ENCODE measurements at places on chromosomes 2 and 18.

DNA sequence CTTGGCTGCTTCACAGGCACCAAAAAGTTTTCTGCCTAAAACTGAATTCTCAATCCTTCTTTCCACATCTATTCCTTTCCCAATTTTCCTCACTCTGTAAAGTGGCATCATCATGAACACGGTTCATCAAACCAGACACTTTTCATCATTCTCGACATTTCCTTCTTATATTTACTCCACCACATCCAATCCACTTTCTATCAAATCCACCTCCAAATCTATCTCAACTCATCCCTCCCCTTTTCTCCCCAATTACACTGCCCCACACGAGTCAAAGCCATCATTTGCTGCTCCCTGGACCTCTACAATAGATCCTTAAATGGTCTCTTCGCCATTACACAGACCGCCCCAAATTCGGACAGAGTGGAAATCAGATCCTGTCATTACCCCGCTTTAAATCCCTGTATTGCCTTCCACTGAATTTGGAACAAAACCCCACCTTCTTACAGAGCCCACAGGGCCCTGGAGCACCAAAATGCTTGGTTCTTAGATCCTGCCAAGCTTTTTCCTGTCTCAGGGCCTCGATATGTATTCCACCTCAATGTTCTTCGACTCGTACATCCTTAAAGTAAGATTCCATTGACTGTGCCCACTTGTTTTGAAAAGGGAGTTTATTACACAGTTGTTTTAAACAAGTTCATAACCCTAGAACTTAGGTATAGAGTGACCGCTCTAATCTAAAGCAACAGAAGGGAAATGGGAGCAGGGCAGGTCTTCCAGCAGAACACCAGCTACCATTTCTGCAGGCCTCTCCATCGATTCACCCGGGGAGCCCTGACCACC lies 856 bp downstream of the ACAA2 start:
- no peak for DNase-seq

DNA sequence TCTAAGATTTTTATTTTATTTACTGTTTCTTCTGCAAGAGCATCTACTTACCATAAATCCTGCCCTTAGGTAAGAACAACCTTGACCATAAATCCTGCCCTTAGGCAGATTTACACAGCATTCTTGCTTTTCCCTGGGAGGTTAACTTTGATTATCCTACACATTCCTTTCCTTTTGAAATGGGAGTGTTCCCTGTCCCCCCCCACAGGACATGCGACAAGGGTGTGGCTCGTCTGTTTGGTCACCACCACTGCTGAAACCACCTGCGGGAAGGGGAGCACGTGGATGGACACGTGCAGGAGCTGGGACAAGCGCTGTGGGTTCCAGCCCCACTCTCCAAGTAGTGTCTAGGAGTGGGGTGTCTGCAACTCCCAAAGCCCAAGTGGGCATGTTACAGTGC lies 239.3 kb upstream of the SP5 start:
- DNase-seq, result no peak

DNA sequence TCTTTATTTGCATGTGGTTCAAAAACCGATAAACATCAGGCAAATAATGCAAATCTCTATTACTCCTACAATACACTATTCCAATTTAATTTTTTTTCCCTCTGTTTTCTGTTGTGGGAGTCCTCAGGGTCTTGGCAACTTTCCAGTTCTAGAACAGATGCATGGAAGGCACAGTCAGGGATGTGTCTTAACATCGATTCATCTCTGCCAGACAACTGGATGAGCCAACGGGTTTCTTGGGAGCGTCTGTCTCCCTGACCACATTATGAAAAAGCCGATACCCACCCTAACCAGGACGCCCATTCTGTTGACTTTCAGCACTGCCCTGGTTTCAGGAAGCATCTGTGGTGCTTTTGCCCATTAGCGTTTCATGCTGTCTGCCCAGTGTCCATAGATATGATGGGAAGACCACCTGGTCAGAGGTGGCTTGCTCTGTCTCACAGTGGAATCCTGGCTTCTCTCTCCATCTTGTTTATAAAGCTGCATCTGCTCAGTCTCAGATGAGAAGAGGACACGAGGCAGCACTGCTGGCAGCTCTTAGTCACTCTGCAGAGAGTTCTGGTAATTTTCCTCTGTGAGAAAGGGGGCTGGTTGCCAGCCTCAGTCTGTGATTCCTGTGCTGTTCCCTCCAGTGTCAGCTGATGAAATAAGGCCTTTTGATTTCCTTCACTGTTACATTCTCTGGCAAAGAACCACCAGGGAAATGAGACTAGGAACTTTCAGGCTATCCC lies 57.9 kb upstream of the KCNE4 start:
- DNase-seq, result no peak

- no peak for DNase-seq
Measured at GRCh38 chr2:14221466-14221865, 411.1 kb upstream of the LRATD1 start.

GRCh38 chr2:175737722-175738361 lies 264.2 kb downstream of the LNPK start:
- DNase-seq, result no peak

DNA sequence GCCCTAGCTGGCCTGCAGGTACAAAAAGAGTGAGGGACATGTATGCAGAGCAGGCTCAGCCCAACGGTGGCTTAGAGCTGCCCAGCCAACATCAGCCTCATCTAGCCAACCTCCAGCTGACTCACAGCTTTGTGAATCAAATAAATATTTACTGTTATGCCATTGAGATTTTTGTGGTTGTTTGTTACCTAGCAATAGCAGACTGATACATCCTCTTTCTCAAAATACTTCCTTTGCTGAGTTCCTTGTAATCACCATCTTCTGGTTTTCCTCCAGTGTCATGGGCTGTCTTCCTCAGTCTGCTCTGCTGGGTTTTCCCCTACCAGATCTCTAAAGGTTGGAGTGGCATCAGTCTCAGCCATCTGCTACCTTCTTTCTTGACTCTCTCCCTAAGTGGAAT lies 126.6 kb upstream of the SLC1A4 start:
- no peak for DNase-seq

GRCh38 chr18:22563164-22563583 lies 145.5 kb upstream of the CTAGE1 start:
- DNase-seq, result no peak

GRCh38 chr2:176885001-176885643 lies 327.5 kb upstream of the HNRNPA3 start:
- no peak for DNase-seq

DNA sequence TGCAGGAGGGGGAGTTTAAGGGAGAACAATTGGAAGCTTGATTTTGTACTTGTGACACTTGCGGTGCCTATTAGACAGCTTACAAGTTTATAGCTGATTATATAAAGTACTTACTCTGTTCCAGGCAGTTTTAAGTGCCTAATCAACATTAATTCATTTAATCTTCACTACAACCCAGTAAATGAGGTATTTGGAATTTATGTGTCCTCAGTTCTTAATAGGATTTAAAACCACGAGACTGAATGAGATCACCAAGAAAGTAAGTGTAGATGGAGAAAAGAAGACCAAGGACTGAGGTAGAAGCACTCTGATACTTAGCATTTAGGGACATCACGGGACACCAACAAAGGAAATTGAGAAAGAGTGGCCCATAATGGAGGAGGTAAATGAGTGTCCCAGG lies 49.8 kb downstream of the ZC3H15 start:
- DNase-seq, result no peak

GRCh38 chr2:183070942-183071844 lies 7.4 kb upstream of the DUSP19 start:
- DNase-seq, result no peak

DNA sequence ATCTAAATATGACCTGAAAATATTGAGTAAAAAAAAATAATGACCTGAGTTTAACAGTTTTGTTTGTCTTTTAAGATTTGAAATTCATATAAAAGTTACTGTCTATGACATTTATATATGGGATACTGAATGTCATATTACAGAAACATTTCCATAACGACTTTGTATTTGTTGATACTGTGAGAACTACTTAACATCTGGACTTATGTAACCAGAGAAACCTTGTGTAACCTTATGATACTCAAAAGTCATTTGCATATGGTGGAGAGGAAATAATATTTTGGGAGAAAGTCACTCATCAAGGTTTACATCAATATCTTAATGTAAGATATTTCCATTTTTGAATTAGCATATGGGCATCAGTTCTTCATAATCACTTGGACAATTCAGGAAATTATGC lies 12.6 kb downstream of the MFSD6 start:
- DNase-seq, result no peak

DNA sequence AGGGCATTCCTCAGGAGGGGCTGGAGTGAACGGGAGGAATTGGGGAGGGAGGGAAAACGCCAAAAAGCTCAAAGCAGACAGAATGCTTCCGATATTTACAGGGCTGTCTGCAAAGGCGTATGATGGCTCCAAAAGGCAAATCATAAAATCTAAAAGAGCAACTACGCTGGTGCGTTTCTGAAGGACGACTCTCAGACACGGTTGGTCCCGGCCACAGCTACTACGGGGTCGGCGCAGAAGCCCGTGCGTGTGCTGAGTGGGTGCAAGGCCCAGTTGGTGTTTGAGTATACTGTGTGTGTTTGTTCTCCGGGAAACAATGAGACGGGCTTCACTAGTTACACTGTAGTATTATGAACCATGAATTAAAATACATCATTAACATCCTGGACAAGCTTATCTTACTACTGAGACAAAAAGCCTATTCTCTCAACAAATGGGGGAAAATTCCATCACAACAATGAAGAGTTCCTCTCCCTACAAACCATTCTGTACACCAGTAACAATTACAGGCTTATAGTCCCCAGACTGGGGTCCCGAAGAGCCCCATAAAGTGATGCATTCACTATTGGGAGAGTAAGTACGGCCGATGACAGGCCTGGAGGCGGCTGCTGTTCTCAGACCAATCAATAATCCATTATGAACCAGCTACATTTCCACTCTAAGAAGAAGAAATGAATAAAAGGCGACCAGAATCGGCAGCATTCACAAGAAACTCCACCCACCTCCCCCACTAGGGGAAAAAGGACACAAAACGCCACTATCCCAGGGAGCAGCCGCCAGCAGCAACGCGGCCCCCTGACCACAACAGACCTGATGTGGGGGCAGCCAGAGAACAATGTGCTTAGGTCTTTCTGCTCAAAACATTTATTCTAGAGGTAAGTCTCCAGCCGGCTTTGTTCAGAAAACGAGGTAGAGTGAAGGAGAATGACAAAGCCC lies 43.4 kb downstream of the ZNF516 start:
- DNase-seq, result no peak

DNA sequence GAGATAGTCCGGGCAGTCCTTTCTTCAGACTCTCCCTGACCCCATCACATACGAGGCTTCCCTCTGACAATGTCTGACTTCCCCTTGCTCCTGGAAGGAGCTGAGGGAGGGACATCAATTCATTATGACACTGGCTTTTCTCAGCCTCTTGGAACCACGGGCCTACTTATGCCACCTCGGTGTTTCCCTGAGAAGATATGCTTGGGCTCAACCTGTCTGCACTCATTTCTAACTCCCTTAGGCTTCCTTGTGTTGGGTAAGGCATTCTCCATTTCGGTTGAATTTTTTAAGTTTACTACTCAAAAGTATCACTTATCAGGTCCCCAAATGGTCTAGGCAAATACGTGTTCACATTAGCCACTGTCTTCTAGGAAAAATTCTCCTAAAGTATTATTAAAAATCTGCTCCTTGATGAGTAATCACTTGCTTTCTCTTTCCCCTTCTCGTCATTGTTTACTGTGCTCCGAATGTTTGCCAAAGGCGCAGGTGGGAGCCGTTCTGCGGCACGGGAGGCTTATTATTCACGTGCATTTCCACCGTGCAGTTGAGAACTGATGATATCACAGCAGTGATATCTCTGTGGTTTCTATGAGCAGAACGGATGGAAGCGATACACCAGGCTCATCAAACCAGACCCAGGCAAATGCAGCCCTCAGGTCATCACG lies 33.1 kb downstream of the ARL4C start:
- no peak for DNase-seq

- DNase-seq, result no peak
Measured at GRCh38 chr2:96304606-96305005, 740 bp downstream of the SNRNP200 start.

Data from cortex of kidney (tissue), 1 donor.